ENCODE measurements at places on chromosomes 13 and 19.

DNA sequence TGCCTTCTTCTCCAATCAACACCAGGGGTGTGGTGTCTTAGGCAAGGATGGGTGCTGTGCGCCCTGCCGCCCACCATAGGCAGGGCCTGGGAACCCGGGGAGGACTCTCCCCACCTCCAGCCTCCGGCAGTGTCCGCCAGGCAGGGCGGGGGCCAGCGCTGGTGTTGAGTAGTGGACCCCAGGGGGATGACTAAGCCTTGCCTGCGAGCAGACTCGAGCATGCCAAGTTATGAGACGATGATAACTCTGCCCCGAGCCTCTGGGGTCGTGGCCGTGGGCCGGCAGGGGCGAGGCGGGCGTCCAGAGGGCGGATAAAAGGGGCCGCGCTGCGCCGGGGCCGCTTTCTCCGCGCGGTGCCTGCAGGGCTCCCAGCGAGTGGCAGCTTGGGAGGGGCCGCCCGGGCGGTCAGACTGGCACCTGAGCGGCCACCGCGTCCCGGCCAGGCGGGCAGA is at the start of gene MEDAG:
TSS of gene MEDAG (plus strand) at position 340 of the 452 bp plus-strand sequence. CDS start 245 bp downstream, outside the sequence.
- DNase-seq = no peak

DNA sequence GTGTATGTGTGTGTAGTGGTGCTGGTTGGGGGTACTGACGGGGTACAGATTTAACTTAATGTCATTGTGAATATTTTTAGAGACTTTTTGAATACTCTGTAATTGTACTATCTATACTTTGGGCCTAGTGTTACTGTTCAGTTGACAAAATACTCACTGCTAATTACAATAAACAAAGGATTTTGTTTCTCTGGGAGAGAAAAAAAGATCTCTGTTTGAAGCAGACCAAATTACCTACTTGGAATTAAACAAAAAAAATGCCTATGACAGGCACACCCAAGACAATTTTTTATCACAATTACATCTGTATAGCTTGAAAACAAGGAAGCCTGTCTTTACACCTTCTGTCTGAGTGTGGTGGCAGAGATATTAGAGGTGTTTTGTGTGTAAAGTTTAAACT is 45.1 kb downstream of the OLFM4 start:
- DNase-seq = no peak

DNA sequence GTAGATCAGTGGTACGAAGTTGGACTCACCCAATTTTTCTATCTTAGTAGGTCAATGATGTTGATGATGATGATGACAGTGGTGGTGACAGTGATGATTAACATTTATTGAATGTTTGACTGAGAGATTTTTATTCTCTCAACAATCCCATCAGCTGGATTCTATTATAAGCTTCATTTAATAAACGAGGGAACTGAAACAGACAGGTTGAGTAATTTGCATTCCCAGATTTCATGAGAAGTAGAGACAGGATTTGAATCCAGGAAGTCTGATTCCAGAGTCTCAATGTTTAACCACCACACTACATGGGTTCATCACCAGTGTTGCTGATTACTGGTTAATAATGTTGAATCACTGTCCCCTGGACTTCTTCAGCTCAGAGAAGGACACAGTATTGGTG is 168.9 kb downstream of the FLT1 start:
- no peak for DNase-seq

GRCh38 chr13:79271616-79272015 is 134.4 kb downstream of the RBM26 start:
- DNase-seq = no peak

- no peak for DNase-seq
Measured at GRCh38 chr19:11194656-11195558, 2.4 kb downstream of the KANK2 start.

DNA sequence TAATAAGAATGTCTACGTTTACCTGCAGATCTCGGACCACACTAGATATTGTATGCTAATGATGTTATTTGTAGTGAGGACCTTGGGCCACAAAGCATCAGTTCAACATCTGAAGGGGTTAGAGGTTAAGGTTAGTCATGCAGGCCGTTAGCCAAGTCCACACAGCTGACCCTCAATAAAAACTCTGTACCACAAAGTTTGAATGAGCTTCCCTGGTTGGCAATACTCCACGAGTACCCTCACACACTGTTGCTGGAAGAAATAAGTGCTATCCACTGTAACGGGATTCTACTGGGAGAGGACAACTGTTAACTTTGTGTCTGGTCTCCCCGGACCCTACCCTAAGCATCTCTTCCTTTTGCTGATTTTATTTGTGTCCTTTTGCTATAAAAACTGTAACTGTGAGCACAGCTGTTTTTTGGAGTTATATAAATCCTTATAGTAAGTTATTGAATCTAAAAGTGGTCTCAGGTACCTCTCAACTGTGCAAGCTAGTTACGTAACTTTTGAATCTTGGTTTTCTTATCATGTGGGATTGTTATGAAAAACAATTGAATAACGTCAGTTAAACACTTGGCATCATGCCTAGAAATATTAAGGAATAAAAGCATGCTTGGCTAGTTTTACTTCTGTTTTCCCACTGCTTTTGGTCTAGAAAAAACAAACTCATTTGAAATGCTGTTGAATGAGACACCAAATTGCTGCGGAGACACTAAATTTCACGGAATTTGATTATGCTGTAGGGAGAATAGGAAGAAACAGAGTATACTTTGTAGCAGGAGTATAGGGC is 181.5 kb downstream of the DNAJC3 start:
- no peak for DNase-seq

GRCh38 chr13:21964686-21965085 is 293.8 kb downstream of the FGF9 start:
- no peak for DNase-seq

DNA sequence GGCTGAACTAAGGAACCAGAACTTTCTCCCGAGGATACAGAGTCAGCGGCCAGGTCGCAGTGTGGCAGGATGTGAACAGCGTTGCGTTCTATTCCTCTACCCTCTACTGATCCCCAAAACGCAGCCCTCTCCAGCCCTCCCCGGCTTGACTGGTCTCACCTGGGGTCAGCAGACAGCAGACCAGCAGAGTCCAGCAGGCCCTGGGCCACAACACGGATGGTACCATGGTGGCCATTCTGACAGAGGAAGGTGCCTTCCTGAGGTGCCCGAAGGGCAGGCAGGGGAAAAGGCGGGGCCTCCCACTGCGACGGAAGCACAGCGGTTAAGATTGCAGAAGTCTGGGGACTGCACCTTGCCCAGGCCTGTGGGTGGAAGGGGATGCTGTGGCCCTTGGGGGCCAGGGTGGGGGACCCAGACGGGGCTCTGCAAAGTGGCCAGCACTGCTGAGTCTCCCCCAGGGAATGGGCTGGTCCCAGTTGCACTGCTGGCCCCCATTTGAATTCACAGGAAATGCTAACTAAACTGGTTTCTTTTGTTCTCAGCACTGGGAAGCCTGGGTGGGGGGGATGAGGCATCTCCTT is at the start of gene ICAM3:
TSS of gene ICAM3 (minus strand) at position 245 of the 581 bp plus-strand sequence. CDS start at position 235, 10 bp downstream.
- peak; percentile 38 for DNase-seq

GRCh38 chr19:36093687-36094086 is 17.3 kb upstream of the OVOL3 start:
- DNase-seq = no peak

- DNase-seq = no peak
Measured at GRCh38 chr19:43305642-43306041, 36.3 kb upstream of the PSG9 start.

DNA sequence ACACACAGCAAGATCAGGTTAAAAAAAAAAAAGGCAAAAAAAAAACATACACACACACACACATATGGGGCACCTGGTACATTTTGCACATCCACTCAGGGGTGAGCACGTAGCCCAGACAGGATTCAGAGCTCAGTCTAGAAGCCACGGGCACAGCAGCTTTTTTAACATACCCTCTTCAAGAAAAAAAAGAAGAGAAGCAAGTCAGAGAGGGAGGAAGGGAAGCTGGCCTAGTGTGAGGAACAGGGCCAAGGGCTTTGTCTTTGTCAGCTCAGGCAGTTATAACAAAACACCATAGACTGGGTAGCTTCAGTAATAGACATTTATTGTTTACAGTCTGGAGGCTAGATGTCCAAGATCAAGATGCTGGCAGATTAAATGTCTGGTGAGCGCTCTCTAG is 2.3 kb upstream of the TPM4 start:
- DNase-seq = no peak

DNA sequence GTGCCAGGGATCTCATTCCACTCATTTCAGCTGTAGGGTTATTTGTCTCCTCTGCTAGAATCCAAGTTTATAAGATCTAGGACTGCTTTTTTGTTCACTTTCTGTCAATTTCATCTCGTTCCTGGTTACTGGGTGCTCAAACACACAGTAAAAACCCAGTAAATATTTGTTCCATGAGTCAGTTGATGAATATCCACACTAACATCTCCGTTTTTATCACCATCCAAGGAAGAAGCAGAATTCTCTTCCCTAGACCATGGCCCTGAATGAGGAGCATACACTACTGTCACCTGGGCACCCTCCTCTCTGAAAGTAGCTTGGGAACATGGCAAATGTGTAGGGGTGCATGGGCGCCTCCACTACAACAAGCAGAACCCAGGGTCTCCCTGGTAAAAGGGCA is 390.8 kb downstream of the FOXO1 start:
- DNase-seq = no peak

DNA sequence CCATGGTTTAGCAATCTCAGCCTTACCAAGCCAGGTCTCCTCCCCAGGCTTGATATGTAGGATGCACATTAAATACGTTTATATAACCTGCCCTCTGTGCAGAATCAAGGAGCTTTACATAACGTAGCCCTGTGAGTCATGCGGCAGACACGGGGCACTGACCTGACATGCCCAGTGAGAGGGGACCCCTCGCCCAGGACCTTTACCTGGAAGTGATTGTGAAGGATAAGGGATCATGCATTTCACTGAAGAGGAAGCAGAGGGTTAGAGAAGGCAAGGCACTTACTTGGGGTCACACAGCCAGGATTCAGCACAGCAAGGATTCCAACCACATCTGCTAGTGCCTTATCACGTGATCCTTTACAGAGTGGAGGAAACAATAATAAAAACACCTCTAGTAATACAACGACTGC is 18.9 kb upstream of the FOSB start:
- DNase-seq = no peak

- DNase-seq = no peak
Measured at GRCh38 chr19:1060689-1061088, 6.3 kb upstream of the ARHGAP45 start.

GRCh38 chr13:108527844-108528243 is 101.6 kb upstream of the MYO16 start:
- DNase-seq = no peak

DNA sequence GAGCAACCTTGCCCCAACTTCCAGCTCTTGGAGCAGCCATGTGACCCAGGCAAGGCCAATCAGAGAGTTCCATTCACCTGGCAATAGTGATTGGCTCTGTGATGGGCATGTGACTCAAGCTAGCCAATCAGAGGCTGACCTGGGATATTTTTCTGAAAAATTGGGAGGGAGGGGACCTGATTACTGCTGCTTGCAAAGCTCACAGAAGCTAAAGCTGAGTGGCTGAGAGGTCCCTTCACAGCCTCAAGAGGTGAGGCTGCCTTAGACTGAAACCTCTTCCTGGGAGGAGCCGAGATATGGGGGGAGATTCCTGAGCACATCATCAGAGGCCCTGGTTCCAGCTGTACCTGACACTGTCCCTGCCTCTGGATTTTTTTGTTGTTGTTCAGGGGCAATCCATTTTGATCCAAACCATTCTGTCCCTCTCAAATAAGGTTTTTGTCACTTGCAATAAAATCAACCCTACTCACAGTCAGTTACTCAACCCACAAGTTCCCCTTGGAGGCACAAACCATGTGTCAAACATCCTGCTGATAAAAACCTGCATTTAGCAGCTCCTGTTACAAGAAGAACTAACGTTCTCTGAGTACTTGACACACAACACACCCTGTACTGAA is 4.8 kb downstream of the CIB3 start:
- DNase-seq = no peak

DNA sequence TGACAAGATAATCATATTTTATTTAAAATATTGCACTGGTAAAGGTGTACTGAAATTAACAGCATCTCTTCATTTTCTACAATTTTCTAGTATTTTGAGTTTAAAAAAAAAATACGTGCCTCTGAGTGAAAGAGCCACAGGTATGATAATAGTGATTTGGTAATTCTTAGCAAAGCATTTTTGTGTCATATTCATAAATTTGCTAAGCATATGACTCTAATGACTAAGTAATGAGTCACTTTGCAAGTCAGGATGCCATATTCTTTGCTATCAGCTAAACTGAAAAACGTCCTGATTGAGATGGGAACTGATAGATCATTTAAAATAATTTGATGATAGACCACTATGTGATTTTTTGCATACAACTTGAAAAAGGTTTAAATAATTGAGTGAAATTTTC is 136.1 kb upstream of the IRS2 start:
- DNase-seq = no peak

GRCh38 chr13:99983499-99984401 is 2.2 kb downstream of the ZIC2 start:
- DNase-seq = no peak

GRCh38 chr19:33646306-33646705 is 24.6 kb downstream of the CHST8 start:
- DNase-seq = no peak

DNA sequence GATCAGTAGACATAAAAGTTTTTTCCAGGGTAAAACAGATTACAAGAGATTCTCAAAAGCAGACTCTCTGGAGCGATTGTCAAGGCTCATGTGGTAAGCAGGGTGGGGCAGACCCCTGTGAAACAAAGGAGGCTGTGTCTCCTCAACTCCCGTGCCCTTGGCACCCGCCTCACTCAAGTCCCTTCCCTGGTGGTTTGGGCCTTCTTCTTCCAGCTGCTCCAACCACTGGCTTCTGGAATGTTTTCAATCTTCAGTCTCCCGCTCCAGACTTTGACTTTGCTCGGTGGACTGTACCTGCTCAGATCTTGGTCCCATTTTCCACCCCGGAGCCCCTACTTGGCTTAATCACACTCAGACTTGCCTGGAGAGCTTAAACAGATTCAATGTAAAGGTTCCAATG is 74.8 kb upstream of the STK24 start:
- no peak for DNase-seq

GRCh38 chr19:17841810-17842662 is 5.7 kb downstream of the JAK3 start:
- peak; percentile 58 for DNase-seq

GRCh38 chr13:114059946-114060860 is 72.2 kb downstream of the RASA3 start:
- DNase-seq = no peak

GRCh38 chr19:28495046-28495445 is 717.9 kb downstream of the UQCRFS1 start:
- no peak for DNase-seq

- no peak for DNase-seq
Measured at GRCh38 chr19:30342901-30343300, 29.3 kb upstream of the ZNF536 start.

Data from activated T-cell treated with anti-CD3 and anti-CD28 coated beads for 4 hours (primary cell).